ENCODE measurements at places on chromosomes 7 and 10. TPM values are rescaled to one million over a fixed set of nuclear protein-coding genes. Genes with fewer than 3 reads are reported as not detected.

- DNase-seq = no peak
- peaks cover 4% of the 10 kb centered on the region for H3K36me3 ChIP-seq
- H3K27ac ChIP-seq = no peak overlapping the region
- H3K4me3 ChIP-seq = no peak overlapping the region
Measured at GRCh38 chr7:147535701-147536111, 1054.9 kb upstream of the C7orf33 start.

- peak overlapping the region; percentile 90 for H3K27ac ChIP-seq
- peaks cover 31% of the 10 kb centered on the region for H3K4me1 ChIP-seq
- no peaks in the 10 kb centered on the region for H3K36me3 ChIP-seq
- H3K27me3 ChIP-seq = no peaks in the 10 kb centered on the region
- no peak for DNase-seq
Measured at GRCh38 chr7:3193379-3194120, 107.5 kb upstream of the SDK1 start.

DNA sequence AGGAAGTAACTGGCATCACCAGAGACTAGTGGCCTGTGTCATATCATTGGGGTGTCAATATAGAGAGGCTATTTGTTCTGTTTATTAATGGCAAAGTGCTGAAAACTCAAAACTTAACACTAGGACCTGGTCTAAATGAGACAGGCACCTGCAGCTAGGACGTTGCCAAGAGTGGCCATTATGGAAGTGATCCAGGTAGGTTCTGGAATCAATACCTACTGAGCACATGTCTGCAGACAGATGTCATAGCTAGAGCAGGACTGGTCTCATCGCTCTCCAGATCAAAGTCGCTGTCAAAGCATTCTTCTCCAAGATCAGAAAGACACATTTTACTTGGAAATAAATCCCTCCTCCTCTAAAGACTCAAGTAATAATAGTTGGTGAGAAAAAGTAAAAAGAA lies 40.3 kb downstream of the THNSL1 start:
- no peaks in the 10 kb centered on the region for H3K36me3 ChIP-seq
- no peaks in the 10 kb centered on the region for H3K27me3 ChIP-seq
- no peak overlapping the region for H3K4me3 ChIP-seq
- DNase-seq = no peak

DNA sequence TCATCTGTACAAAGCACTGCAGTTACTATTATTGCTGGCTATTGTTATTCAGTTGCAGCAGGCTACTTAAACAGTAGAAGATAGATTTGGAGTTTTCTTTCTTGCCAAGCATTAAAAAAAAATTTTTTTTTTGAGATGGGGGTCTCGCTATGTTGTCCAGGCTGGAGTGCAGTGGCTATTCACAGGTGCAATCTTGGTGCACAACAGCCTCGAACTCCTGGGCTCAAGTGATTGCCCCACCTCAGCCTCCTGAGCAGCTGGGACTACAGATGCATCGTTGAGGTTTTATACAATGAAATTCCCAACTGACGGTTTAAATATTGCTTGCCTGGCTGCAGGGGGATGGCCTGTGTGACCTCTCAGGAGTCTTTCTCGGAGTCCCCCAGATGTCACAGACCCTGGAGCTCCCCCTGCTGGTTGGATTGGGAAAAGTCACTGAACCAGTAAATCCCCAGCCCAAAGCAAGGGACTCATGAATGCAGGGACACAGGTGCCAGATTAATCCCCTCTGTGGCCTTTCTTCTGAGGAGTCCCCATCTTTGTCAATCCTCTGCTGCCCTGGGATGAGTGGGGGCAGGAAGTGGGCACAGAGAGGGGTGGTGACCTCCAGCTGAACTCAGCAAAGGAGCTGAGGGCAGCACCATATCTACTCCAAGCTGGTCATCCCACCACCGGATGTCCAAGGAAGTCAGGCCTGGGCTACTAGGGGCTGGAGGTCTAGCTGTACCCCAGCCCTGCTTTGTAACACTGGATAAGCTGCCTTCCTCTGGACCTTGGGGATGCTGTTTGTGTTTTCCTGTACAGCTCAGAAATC lies 149.6 kb downstream of the C10orf105 start:
- H3K27me3 ChIP-seq = no peaks in the 10 kb centered on the region
- no peak overlapping the region for H3K4me3 ChIP-seq
- H3K36me3 ChIP-seq = no peaks in the 10 kb centered on the region
- peaks cover 1% of the 10 kb centered on the region for H3K4me1 ChIP-seq
- DNase-seq = peak; percentile 90

DNA sequence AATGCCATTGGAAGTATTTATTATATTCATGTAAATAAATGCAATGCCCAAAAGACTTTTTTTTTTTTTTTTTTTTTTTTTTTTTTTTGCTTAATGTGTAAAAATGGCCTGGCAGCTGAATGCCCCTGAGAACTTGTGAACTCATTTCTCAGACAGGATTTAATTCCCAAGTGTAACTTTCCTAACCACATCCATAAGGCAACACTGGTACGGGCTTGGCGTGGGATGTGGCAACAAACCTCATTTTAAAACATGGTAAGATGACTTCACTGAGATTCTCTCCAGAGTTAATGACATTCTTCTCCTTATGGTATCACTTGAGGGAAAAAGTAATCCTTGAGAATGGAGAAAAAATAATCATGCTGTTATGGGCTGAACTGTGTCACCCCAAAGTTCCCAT lies 150.4 kb downstream of the DGKI start:
- H3K4me3 ChIP-seq = no peak overlapping the region
- H3K4me1 ChIP-seq = no peaks in the 10 kb centered on the region
- H3K27ac ChIP-seq = no peak overlapping the region
- DNase-seq = no peak
- no peaks in the 10 kb centered on the region for H3K36me3 ChIP-seq

- H3K27me3 ChIP-seq = peaks cover 12% of the 10 kb centered on the region
- H3K36me3 ChIP-seq = no peaks in the 10 kb centered on the region
- H3K4me3 ChIP-seq = peak overlapping the region; percentile 79
- peak; percentile 39 for DNase-seq
- peaks cover 24% of the 10 kb centered on the region for H3K4me1 ChIP-seq
Measured at GRCh38 chr7:90595342-90595800, 750 bp upstream of the CDK14 start.

DNA sequence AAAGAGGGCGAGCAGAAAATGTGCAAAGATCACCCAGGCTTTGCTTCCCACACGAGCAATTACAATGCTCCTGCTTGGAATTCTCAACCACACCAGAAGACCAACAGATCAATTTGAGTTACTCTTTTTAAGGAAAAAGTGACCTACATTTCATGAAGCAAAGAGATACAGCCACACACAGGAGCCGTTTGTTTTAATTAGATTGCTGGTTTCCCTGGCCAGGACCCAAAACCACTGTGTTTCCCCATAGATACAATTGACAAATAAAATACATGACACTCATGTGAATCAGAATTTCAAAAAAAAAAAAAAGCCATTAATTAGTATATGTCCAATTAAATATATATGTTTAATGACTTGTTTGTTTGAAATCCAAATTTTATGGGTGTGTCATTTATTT lies 458.3 kb downstream of the PLXDC2 start:
- DNase-seq = no peak
- H3K4me3 ChIP-seq = no peak overlapping the region

DNA sequence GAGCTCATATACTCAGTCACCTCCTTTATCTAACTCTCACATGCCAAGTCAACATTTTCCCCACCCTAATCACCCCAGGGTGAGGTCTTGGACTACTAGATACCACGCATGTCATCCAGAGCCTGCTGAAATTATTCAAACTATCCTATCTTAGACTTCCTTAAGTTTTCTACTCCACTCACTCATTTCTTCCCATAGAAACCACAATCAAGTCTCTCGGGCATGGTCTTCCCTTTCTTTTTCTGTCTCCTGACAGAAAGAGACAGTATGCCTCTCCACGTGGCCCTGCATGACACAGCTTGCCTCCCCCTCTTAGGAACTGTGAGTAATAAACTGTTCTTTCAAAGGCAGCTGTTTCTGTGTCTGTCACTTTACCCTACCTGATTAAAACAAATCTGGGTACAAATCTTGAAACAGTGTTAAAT lies 29.4 kb downstream of the TAS2R41 start:
- no peaks in the 10 kb centered on the region for H3K27me3 ChIP-seq
- no peak overlapping the region for H3K4me3 ChIP-seq
- DNase-seq = no peak
- no peak overlapping the region for H3K27ac ChIP-seq

GRCh38 chr7:105389088-105389650 lies 448 bp upstream of the SRPK2 start:
- H3K27ac ChIP-seq = no peak overlapping the region
- H3K4me1 ChIP-seq = peaks cover 8% of the 10 kb centered on the region
- H3K36me3 ChIP-seq = no peaks in the 10 kb centered on the region

- no peaks in the 10 kb centered on the region for H3K4me1 ChIP-seq
- H3K27me3 ChIP-seq = no peaks in the 10 kb centered on the region
- DNase-seq = no peak
- no peak overlapping the region for H3K27ac ChIP-seq
- no peaks in the 10 kb centered on the region for H3K36me3 ChIP-seq
Measured at GRCh38 chr7:121449329-121449728, 53.2 kb upstream of the FAM3C start.

- no peak overlapping the region for H3K27ac ChIP-seq
- H3K4me3 ChIP-seq = no peak overlapping the region
- no peaks in the 10 kb centered on the region for H3K27me3 ChIP-seq
- no peaks in the 10 kb centered on the region for H3K36me3 ChIP-seq
- DNase-seq = no peak
Measured at GRCh38 chr10:127698886-127699285, 38.1 kb upstream of the FOXI2 start.

DNA sequence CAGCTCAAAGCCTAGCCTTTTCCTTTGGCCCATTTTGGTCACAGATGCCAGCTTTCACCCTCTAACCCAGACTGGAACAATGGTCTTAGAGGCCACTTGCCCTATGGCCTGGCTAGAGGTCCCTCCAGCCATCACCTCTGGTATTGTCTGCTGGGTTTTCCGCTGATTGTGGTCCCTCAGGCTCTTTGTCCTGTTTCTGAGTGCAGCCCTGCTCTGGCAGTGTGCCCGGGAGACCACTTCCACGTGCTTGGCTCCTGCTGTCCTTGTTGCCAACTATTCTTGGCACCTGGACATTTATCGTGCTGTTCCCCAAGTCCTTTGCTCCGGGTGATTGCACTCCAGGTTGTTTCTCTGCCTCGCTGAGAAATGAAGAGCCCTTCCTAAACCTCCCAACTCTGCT lies 53.3 kb upstream of the FAM180A start:
- no peaks in the 10 kb centered on the region for H3K27me3 ChIP-seq
- H3K4me1 ChIP-seq = no peaks in the 10 kb centered on the region
- no peak for DNase-seq

DNA sequence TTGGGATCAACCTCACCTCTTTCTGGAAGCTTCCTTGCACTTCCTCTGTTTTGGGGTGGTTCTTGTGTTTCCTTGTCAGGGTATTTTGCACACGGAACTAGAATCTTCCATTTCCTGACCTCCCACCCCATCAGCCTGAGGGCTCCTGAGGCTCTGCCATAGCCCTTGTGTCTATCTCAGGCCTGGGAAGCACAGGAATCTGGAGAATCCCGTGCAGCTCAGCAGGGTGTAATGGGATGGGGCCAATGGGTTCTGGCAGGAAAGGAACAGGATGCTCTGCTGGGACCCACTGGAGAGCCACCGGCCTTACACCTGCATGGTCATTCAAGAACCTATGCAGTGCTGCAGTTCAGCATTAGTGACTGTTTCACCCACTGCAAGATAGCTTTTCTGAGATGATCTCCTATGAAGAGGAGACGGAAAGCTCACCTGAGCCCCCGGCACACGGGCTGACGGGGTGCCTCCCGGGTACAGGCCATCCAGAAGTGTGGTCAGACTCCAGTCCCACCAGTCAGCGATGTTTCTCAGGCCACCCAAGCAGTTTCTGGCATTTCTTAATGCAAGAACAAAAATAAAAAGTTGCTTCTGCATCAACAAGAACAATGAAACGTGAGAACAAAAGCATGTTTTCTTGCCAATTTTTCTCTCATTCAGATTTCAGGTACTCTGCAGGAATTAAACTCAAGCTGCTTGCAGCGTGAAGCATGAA lies 133.2 kb downstream of the PKD1L1 start:
- DNase-seq = peak; percentile 70
- H3K4me1 ChIP-seq = no peaks in the 10 kb centered on the region
- H3K27ac ChIP-seq = no peak overlapping the region
- no peaks in the 10 kb centered on the region for H3K36me3 ChIP-seq

- H3K36me3 ChIP-seq = peaks cover 24% of the 10 kb centered on the region
- no peak for DNase-seq
- H3K27ac ChIP-seq = no peak overlapping the region
Measured at GRCh38 chr10:87053111-87053510, 33.0 kb downstream of the FAM25A start.

DNA sequence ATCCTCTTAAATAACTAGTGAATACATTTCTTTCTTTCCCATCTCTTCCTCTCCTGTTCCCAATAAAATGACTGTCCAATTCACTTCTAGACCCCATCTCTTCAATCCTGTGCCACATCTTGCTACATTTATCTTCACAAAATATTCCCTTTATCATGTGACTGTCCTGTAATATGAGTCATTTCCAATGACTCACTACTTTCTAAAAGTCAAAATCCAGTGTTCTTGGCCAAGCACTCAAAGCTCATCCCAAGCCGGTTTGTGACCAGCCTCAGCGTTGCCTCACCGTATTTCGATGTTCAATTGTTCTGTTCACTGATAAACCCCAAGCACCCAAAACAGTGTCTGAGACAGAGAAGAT lies 104.7 kb downstream of the PARD3 start:
- 0 out of 2 replicates have a peak, but pooled peaks cover 5% of the 10 kb centered on the region for H3K4me1 ChIP-seq
- no peak for DNase-seq
- H3K36me3 ChIP-seq = no peaks in the 10 kb centered on the region
- no peak overlapping the region for H3K4me3 ChIP-seq
- H3K27me3 ChIP-seq = no peaks in the 10 kb centered on the region

DNA sequence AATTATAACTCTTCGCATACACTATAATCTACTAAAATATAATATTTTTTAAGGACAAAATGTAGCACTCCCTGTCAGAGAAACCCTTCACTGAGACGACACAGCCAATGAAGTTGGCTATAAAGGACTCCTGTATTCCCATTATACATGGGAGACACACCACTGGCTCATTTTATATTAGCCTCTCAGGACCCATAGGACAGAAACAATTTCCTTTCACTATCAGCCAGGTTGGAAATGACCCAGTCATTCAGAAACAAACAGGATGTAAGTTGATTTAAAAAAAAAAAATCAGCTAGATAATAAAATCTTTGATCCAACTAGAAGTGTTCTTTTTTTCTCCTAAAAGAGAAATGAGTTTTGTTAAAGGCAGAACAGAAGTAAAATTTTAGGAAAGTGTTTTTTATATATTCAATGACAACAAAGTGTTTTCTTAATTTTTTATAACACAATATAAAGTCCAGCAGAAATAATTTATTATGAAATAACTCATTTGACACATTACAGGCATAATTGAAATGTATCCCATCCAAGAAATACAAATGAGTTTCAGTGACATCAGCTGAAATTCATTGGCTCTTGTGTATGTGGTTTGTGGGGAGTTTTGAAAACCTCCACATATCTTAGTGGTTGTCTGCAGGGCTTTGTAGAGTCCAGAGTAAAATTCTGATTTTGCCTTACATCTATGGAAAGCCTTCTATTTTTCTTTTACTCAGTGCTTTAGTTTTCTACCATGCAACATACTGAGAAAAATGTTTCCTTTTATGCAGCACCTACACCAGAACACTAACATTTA lies 64.1 kb downstream of the CTTNBP2 start:
- no peak for DNase-seq
- no peaks in the 10 kb centered on the region for H3K36me3 ChIP-seq
- H3K4me1 ChIP-seq = peaks cover 58% of the 10 kb centered on the region
- H3K4me3 ChIP-seq = no peak overlapping the region
- H3K27me3 ChIP-seq = no peaks in the 10 kb centered on the region
- H3K27ac ChIP-seq = peak overlapping the region; percentile 27

Gene XRCC2
- total RNA-seq = 33.2 TPM

Gene CCL26
- 6.2 TPM for total RNA-seq

Gene CC2D2B
- not detected for total RNA-seq

Gene ZC3HAV1L
- total RNA-seq = 10.1 TPM

Gene MMP21
- total RNA-seq = not detected

Gene CPA2
- total RNA-seq = not detected

Gene TPK1
- total RNA-seq = 1.5 TPM

Measured in GM23338 (cell line).